ENCODE measurements at places on chromosomes 11 and 22. TPM values are rescaled to one million over a fixed set of nuclear protein-coding genes. Genes with fewer than 3 reads are reported as not detected.
A peak's percentile ranks its signal among the peaks of the same experiment; 100 is the strongest.

The TRIM49D1 gene
- total RNA-seq: not detected

The SESN3 gene
- total RNA-seq: 6.2 TPM

The INS gene
- total RNA-seq: not detected

DNA sequence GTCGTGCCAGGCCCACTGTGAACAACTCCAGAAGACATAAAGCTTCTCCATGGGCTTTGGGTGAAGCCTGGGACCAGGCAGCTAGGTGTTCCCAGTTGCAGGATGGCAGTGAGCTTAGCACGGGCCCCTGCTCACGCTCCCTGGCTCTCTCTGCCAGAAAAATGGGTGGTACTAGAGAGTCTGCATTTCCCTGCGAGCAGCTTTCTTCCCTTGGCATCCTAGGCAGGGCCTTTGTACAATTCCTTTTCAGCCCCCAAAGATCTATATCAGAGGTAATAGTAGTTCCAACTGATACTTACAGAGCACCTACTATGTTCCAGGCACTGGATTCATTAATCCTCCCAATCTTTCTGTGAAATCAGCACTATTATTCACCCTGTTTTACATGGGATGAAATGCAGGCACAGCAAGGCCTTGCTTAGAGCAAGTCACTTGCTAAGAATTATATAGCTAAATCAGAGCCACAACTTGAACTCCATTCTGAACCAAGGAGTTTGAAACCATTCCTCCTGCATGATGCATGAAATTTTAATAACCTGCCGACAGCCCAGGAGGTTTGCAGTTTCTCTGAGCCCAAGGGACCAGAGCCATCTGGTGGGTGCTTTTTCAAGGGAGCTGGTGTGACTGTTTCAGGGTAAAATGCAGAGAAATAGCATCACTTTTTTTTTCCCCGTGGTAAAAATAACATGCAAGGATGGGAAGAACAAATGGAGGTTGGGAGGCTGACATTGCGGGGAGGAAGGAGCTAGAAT is 22.7 kb downstream of the NAV2 start:
- no peak for DNase-seq

GRCh38 chr11:103581760-103582159 is 454.7 kb upstream of the DDI1 start:
- no peak for DNase-seq

GRCh38 chr11:87258171-87258833 is 220.6 kb downstream of the TMEM135 start:
- no peak for DNase-seq

DNA sequence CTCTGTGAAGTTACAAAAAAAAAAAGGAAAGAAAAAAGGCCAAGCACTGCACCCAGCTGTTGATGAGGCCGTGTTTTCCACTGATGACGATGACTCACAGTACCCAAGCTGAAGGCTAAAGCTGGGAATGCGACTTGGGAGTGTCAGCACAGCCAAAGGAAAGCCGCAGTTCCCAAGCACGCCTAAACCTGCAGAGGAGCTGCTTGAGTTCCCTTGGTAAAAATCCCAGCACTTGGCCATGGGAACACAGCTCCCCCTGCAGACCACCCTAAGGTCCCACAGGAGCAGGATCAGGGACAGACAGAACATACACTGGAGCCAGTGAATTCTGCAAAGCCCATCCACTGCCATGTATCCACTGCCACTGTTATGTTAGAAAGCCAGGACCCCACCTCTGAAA is 39.9 kb downstream of the SERGEF start:
- peak; percentile 95 for DNase-seq

Measured in H4 (cell line).